ENCODE measurements at places on chromosomes 2 and 18.

DNA sequence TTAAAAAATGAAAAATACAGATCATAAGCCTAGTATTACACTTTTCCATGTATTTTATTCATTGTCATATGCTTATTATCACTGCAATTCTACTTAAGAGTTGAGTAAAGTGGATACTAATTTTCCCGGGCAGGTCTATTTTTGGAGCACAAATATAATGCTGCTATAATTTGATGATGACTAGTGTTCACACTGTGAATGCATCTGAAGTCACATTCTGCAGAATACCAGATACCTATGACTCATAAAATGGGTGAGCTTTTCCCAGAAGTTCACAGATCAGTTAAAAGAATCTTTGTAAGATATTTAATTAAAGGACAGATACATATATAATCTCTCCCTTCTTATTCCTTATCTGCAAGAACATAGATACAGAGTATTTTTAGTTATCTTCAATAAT, 79.8 kb upstream of the MC4R start:
- DNase-seq: no peak

DNA sequence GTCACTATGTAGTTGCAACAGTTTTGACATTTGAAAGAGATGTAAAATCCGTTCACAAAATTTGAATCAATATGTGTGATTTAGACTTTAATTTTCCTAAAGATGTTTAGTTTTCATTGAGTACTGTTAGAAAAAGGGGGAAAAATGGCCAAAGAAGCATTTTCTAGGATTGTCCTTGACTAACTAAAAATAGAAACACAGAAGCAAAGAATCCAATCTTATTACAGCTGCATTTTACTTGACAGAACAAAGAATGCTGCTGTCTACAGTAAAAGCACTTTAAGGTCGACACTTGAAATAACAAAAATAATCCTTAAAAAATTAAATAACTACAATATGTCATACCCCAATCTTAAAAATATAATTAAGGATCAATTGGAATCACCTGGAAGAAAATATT, 48.9 kb downstream of the FRZB start:
- DNase-seq: no peak

DNA sequence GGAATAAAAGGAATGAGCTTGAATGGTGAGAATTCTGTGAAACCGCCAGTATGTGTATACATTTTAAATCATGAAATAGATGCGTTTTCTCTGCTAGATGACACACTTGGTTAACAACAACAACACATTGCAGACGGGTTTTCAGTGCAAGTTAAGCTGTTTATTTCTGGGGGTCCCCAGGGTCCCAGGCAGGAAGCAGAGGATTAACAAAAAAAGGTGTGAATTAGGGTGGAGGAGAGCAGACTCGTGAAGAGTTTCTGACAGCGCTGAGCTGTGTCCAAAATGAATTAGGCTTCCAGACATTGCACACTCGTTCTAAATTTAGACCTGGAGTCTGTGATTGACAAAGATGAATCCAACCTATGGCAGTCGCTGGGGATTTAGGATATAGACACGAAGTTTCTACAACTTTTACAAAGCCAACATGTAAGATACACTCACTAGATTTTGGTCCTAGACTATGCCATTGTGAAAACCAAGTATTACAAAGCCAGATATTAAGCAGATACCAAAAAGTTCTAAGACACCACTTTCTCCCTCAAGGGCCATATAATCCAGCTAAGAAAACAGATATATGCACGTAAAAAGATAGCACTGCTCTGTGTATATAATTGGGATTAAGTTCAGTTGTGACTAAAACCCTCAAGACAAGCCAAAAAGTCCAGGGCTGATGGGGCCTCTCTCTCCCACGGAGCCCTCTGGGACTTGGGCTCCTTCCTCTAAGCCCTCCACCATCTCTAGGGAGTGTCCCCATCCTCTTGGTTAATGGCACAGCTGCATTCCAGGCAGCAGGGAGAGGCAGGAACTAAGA, 120.2 kb downstream of the ACAA2 start:
- no peak for DNase-seq

DNA sequence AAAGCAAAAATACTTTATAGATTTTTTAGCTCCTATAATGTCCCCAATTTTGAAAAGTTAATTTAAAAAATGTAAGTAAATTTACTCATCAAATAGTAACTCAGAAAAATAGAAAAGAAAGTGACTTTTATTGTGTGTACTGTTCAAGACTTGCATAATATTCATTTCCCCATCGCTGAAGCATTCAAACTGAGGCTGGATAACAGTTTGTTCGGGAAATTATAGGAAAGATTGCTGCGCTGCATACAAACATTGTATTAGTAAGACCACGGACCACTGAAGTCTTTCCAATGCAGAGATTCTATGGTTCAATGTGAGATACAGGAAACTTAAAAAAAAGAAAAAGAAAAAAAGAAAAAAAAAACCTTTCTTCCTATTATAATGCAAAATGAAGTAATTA, 10.4 kb downstream of the STK17B start:
- DNase-seq: no peak

- DNase-seq: no peak
Measured at GRCh38 chr2:121545257-121545656, 14.6 kb downstream of the RNU4ATAC start.

GRCh38 chr2:231890896-231891513, 35.2 kb downstream of the NPPC start:
- DNase-seq: no peak

GRCh38 chr2:156615836-156616322, 179.7 kb downstream of the GPD2 start:
- no peak for DNase-seq

- no peak for DNase-seq
Measured at GRCh38 chr2:196635156-196635555, 4.4 kb upstream of the CCDC150 start.

DNA sequence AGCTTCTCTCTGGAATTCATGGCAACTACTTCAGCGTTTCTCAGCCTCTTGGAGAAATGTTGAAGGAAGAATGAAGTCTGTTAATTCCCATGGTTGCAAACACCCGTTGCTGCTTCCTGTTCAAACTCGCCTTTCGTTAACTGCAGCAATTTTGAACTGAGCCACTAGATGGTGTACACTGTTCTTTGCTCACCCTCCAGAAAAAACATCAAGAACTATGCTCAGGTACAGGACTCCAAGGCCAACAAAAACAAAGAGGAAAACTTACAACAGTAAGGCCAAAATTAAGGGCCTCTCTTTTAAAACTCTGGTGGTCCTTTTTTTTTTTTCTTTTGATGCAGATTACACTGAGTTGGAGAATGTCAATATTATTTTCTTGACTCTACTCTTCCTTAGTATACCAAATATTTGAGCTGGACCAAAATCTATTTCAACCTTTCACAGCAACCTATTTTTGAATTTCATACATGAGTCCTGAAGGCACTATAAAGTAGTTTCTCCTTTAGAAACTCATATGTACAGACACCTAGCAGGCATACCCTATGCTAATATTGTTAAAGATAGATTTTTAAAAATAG, 58.2 kb downstream of the KLHL14 start:
- DNase-seq: no peak

GRCh38 chr2:231056453-231057416, at the start of gene PSMD1:
Gene PSMD1, plus strand, starts transcription at chr2:231056867. Its CDS starts 159 bp downstream, at chr2:231057026.
- peak; percentile 88 for DNase-seq

- DNase-seq: no peak
Measured at GRCh38 chr2:174878537-174879147, 114.4 kb upstream of the CHRNA1 start.

GRCh38 chr2:180927030-180927686, 53.2 kb upstream of the UBE2E3 start:
- no peak for DNase-seq

- no peak for DNase-seq
Measured at GRCh38 chr18:23824669-23825068, 135.4 kb downstream of the LAMA3 start.

- no peak for DNase-seq
Measured at GRCh38 chr2:144448389-144449027, 71.4 kb downstream of the ZEB2 start.

GRCh38 chr2:7676714-7677113, 759.5 kb downstream of the RNF144A start:
- no peak for DNase-seq

DNA sequence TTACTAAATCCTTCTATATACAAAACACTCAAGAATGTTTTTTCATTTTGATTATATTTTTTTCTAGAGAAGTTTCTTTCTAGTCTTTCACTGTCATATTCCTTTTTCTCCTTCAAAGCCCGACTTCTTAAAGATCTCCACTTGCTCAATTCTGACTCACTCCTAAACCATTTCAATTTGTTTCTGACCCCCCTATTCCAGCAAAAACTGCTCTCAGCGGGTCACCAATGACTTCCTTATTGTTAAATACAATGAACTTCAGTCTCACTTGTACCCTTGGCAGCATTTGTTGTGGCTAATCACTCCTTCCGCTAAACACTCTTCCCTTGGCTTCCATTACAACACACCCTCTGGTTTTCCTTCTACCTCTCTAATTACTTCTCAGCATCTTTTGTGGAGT, 111.1 kb upstream of the RBBP8 start:
- no peak for DNase-seq

GRCh38 chr2:42905341-42906110, 113.1 kb upstream of the HAAO start:
- DNase-seq: no peak

DNA sequence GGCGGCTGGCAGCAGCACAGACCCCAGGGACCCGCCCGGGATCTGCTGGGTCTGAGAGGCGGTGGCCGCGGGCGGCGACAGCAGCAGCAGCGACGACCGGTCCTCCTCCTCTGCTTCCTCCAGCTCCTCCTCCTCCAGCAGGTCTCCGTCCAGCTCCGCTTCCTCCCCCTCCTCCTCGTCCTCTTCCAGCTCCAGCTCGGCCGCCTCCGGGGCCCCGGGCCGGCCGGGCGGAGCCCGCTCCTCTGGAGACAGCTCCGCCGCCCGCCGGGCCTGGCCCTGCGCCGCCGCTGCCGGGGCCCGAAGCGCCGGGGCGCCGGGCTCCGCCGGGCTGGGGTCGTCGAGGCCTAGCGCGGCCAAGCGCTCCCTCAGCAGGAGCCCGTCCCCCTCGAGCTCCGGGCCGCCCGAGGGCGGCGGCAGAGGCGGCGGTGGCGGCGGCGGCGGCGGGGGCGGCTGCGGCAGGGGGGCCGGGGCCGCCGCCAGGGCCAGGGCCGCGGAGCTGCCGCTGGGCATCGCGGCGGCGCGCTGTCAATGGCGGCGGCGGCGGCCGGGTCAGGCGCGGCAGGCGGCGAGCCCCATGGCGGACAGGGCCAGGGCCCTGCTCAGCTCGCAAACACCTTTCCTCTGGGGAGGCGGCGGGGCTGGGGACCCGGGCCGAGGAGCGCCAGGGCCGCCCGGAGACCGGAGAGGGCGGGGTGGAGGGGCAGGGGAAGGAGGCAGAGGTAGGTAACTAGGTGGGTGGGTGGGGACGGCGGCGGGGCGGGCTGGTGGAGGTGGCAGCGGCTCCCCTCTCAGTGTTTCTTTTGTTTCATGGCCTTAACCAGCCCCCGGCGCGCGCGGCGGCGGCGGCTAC, 445 bp downstream of the MEX3C start:
- peak; percentile 9 for DNase-seq

DNA sequence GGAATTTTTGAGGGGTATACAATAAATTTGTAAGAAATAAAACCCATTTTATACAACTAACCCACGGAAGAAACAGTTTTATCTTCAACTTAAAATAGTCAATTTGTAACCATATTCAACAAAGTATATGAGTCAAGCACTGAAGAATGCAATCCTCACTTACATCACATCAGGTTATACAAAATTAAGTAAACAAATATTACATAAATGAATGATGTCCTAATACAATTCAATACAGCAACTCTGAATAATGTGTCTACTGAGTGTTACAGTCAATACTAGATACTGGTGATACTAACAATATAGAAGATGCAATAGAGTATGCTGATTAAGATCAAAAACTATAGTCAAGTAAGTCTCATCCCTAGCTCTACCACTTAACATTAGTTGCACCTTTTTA, 58.6 kb downstream of the FANCL start:
- no peak for DNase-seq

DNA sequence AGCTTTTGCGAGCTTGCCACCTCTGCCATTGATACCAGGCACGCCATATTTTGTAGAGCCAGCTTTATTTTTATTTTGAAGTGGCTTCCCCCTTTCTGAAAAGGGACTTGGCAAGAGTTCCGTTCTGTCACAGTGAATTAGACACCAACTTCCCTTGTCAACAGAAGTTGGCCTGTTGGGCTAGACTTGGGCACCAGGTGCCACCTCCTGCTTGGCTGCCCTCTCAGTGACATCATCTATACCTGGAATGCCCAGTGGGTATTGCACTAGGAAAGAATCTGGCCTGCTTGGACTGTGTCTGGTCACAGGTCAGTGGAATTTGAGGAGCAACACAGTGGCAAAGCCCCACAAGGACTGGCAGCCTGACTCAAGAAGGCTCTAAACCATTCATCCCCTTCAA, 101.0 kb downstream of the BCL2L11 start:
- no peak for DNase-seq

GRCh38 chr2:16216558-16216945, 276.2 kb downstream of the MYCN start:
- no peak for DNase-seq

DNA sequence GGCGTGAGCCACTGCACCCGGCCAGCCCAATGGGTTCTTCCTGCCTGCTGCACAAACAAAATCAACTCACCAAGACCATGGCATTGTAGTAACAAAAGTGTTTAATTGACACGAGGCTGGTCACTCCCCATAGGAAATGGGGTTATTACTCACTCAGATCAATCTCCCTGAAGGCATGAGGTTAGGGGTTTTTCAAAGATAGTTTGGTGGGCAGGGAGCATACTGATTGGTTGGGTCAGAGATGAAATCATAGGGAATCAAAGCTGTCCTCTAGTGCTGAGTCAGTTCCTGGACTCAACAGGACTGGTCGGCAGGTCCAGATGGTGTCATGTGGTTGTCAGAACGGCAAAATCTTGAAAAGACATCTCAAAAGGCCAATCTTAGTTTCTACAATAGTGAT, 122.1 kb downstream of the TMEM17 start:
- no peak for DNase-seq

GRCh38 chr2:41728788-41729338, 319.0 kb upstream of the PKDCC start:
- DNase-seq: no peak

- no peak for DNase-seq
Measured at GRCh38 chr18:14577971-14578370, 34.6 kb upstream of the POTEC start.

- no peak for DNase-seq
Measured at GRCh38 chr2:230660294-230661060, 52.2 kb upstream of the CAB39 start.

Measured in stimulated activated CD4-positive, alpha-beta T cell treated with anti-CD3 and anti-CD28 coated beads, Interleukin-2, amount 100 ng/mL, for 4 hours (primary cell).